Thyroid gland (tissue), 4 donors: ENCODE measurements at places on chromosomes 7 and 10.

DNA sequence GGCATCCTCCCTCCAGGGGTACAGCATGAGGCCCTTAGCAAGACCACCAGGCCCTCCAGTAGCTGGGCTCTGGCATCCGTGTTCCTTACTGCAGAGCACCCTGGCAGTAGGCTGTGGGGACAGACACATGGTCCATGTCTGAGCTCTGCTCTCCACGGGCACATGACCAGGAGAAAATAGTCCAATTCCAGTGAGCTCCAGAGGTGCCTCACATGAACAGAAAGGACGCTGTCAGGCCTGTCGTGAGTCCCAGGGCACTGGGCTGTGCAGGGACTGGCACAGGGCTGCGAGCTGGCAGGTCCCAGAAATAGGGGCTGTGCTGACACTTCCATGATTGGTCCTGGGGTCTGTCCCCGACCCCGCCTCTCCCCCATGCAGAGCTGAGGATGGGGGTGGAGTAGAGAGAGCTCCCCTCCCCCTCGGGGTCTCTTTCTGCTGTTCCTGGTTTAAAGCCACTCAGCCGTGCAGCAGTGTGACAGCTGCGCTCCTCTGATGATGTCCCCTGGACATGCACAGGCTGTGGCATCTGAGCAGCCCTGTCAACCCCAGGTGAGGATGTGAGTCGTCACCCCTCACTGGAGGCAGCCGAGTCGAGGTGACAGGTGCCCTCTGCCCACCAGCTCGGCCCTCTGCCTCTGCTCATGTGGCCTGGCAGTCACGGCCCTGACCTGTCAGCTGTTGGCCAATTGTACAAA is 25.2 kb upstream of the ZNF488 start:
- DNase-seq: no peak

DNA sequence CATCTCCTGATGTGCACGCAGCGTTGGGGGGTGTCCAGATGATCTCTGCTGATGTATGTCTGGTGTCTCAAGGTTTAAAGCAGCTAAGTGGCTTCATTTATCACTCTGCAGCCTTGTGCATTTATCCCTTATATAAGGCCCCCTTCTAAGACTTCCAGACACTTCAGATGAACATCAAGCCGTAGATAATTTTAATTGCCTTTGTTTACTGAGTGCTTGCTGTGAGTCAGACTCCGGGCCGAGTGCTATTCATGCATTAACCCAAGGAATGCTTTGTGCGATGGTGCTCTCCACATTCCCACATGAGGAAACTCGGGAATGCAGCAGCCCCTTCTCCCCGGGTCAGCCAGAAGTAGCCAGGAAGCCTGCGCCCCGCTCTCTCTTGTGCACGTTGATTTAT is 328.6 kb upstream of the COBL start:
- no peak for DNase-seq

GRCh38 chr10:91366704-91367103 is 43.4 kb upstream of the HECTD2 start:
- DNase-seq: no peak

DNA sequence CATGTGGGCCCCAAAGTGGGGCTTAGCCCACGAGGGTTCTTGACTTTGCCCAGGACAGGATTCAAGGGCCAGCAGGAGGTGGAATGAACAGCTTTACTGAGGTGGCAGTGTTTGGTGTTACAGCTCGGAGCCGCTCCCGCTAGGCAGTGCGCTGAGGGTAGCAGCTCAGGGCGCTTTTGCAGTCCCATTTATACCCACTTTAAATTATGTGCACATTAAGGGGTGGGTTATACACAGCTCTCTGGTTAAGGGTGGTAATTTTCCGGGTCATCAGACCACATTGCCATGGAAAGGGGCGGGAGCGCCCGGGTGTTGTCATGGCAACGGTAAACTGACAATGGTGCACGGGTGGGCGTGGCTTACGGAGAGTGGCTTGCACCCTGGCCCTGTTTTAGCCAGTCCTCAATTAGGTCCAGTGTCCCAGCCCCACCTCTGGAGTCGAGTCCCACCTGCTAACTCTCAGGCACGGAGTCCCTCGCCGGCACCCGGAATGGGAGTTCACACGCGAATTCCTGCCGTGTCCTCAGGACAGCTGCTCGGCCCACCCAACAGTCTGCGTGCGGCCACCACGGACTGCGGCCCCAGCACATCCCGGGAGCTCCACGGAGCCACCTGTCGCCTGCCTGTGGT is 58.2 kb upstream of the PDGFA start:
- no peak for DNase-seq

DNA sequence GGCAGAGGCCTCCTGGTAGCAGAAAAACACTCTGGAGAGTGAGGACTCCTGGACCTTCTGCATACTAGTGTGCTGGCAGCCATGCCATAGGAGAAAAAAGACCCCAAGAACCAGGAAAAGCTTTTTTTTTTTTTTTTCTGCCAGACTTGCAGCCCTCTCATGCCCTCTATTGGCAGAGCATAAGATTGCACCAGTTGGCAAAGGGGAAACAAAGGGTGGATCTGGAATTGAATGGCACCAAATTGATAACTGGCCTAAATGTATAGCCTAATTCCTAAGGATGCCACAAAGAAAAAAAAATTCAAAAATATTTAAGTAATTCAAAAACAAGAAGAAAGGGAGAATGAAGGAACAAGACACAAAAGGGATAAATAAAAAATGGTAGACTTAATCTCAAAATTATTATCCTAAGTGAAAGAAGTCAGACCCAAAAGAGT is 112.5 kb upstream of the GHITM start:
- DNase-seq: peak; percentile 4

DNA sequence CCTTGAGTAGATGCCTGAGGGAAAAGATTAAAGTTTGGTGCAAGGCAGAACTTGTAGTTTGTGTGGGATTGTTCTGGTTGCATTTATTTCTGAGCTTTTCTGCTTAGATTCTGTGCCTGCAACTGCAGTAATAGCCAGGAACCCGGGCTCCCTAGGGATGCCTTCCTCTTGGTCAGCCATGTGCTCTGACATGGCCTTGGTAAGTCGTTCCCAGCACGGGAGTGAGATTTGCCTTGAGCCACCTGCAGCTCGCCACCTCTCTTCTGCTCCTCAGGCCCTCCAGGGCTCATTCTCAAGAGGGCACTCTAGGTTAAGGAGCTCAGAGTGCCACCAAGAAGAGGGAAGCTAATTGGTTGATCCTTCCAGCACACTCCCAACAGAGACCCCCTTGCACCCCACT is 350.6 kb upstream of the MKI67 start:
- DNase-seq: no peak

- DNase-seq: no peak
Measured at GRCh38 chr10:359093-359492, 223.8 kb downstream of the ZMYND11 start.

DNA sequence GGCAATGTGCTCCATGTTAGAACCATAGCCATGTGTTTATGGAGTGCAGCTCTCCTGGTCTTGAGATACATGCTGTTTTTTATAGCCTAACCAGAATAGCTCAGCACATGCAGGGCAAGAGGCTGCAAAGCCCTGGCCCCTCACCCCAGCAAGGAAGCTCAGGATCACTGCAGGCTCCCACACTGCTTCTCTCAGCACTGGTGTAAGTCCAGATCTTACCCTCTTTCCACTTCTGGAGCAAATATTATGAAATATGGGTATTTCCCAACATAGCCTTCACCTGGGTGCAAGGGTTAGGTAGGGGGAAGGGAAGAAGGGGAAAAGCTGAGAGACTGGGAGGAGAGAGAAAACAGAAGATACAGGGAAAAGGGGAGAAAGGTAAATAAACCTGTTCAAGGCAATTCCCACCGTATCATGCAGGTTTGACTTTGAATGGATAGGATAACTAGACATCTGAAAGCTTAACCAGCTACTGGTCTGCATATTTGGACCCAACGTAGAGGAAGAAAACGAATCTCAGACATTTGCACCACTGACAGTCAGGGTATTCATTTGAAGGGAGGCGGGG is 19.7 kb downstream of the SKIDA1 start:
- DNase-seq: no peak

DNA sequence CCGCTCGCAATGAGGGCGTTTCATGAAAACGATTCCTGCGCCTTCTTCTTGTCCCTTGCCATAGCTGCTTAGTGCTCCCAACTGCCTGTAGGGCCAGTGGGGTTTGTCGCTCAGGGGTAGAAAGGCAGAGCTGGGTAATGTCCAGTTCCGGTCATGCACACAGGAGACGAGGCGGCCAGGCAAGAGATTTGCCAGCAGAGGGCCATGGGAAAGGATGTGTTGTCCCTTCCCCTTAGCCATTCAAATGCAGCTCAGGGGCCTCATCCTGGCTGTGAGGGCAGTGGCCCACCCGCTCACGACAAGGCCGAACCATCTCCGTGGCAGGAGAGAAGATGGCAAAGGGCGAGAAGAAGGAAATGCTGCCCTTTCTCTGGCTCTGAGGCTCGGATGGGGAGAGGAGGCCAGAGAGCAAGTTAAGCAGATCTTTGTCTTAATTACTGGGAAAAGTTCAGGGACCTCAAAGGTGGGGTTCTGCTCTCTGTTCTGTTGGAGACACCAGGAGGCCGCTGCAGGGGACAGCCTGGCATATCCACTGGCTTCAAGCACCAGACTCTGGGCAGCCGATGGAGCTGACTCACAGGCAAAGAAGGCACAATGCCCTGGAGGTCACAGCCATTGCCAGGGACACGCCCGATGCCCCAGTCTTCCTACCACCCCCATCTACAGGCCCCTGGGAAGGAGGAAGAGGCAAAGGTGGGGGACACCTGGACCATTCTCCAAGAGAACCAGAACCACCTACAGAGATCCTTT is 534.8 kb upstream of the MGMT start:
- DNase-seq: no peak

- peak; percentile 54 for DNase-seq
Measured at GRCh38 chr7:16734148-16734726, 19.3 kb upstream of the TSPAN13 start.

DNA sequence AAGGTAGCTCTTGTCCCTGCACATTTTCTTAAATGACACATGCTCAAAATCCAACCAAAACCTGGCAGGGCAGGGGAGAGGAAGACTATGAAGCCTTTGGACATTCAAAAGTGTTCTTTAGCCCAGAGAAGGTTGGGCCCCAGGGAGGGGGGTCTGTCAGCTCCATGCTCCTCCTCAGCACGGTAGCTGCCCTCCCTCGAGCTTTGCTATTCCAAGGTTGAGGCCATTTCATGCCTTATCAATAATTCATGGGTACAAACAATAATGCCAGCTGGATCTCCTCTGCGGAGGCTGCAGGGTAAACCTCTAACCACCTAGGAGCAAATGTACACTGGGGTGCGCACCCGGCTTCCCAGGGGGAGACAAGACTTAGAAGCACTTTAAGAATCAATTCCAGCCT is 61.5 kb downstream of the SLIT1 start:
- DNase-seq: no peak

DNA sequence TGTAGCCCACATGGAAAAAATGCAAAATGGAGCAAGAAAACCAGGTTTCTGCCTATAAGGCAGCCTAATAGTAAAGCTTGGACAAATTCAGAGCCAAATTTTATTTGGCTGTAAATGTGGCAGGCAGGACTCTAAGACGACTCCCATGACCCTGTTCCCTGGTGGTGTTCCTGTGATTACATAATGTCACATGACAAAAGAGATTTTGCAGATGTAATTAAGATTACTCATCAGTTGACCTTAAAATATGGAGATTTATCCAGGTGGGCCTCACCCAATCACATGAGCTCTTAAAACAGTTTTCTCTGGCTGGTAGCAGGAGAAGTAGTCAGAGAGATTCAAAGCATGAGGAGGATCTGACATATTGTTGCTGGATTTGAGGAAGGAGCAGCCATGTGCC is 303.1 kb upstream of the IMMP2L start:
- DNase-seq: no peak

- DNase-seq: peak; percentile 69
Measured at GRCh38 chr7:151448261-151449252, 8.6 kb upstream of the CRYGN start.

DNA sequence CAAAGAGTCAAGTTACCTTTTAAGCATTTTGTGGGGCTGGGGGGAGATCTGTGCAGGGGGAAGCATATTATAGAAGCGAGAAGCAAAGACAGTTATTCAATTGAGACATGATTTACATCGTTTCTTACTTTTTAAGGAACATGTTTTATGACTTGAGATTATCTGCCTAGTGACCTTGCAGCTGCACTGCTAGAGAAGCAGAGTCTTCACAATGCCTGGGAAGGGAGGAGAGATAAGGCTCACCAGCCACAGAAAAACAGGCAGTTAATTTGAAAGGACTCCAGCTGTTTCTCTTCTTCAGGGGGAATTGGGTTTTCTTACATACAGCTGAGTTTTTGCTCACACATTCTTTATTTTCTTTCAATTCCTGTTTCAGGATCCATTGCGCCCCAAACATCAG is 31.0 kb downstream of the PHYH start:
- no peak for DNase-seq

GRCh38 chr10:5271526-5271925 is 74.9 kb downstream of the AKR1C4 start:
- DNase-seq: no peak

DNA sequence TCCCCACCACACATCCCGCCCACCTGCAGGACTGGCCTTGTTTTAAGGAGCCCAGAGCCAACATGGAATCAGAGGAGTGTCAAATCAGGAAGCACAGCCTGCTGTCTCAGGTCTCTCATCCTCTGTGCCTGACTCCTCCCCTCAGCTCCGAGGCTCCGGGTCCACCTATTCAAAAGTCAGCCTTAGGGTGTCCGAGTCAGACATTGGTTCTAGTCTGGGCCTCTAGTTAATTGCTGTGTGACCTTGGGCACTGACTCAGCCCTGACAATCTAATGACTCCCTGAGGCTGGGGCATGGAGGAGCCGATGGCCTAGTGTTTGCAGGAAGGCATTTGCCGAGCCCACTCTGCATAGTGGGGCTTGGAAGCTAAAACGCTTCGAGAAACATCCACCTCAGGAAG is 223.1 kb upstream of the PPP2R2D start:
- no peak for DNase-seq

DNA sequence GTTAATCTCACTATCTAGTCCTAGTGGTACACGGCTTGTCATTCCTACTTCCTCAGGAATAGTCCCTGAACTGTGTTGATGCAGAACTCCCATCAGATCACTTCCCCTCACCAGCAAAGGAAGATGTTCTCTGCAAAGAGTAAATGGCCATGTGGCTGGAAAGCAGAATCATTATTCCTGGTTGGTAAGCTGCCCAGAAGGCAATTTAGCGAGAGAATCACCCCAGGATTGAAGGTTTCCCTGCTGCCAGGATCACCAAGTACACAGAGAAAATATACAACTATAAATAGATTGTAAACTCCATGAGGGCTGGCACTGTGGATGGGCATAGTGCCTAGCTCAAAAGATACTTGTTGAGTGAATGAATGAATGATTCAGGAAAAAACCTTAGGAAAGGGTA is 115.0 kb downstream of the GFRA1 start:
- no peak for DNase-seq

GRCh38 chr7:18257711-18258110 is 230.1 kb upstream of the PRPS1L1 start:
- no peak for DNase-seq
